NB4 (cell line): ENCODE measurements at places on chromosomes 5 and 9.

DNA sequence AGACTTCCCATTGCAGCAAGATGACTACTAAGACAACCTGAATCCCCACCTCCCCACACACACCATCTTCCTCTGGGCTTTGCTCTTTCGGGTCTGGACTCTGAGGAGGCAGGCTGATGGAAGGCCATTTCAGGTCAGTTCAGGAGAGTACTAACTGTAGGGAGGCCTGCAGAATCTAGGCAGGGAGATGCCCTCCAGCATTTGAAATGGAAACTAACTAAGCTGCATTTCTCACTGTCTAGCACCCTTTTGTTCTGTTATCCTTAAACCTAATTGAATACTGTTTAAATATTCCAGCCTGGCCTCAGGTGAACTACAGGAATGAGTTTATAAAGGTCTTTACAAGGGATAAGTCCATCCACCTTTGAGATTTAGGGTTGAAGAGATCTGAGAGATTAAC, 4.9 kb upstream of the TBCA start:
- no peak for DNase-seq

GRCh38 chr9:127075624-127076372, 46.6 kb downstream of the ANGPTL2 start:
- DNase-seq, result no peak

DNA sequence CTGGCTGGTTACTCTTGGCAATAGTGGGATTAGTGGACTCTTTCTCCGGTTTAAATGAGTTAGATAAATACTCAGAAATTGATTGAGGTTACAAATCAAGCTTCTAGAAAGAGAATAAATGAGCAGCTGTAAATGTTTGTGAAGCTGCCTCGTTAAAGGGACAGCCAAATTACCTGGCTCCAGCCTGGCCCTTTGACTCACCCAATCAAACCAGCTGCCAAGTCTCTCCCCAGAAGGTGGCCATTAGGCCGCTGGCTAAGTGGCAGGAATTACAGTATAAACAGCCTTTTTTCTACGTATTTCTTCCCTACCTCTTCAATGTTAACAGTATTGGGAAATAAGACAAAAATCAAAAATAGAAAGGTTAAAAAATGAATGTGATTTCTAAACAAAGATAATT, 46.0 kb upstream of the SRFBP1 start:
- no peak for DNase-seq

GRCh38 chr9:137012694-137013570, 15.1 kb downstream of the ABCA2 start:
- no peak for DNase-seq

DNA sequence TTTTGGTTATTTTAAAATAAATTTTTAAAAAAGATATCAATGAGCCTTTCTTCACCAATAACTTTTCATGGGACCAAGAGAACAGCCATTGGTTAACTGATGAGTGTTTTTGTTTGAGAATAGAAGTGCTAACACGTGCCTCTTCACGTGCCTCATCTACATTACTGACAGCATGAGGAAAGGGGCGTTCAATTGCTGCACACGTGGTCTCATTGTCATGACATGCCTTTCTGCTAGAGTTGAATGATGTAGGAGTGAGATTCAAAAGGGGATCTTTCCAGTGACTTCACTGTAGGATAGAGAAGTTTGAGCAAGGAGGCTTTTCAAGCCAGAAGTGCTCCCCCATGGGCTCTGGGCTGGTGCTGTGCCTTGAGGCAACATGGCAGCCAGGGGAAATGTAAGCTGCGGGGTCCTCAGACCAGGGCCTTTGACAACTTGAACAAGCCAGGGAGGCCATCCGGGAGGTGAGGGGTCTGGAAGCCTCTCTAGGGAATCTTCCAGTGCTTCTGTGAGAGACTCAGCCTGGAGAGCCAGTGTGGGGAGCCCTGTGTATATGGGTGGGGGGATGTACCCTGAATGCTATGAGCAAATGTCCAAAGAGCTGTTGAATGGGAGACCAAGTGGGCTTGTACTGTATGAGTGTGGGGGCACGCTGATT, 51.2 kb upstream of the FSTL4 start:
- DNase-seq, result no peak

- DNase-seq, result no peak
Measured at GRCh38 chr5:35213608-35214007, 16.7 kb downstream of the PRLR start.

DNA sequence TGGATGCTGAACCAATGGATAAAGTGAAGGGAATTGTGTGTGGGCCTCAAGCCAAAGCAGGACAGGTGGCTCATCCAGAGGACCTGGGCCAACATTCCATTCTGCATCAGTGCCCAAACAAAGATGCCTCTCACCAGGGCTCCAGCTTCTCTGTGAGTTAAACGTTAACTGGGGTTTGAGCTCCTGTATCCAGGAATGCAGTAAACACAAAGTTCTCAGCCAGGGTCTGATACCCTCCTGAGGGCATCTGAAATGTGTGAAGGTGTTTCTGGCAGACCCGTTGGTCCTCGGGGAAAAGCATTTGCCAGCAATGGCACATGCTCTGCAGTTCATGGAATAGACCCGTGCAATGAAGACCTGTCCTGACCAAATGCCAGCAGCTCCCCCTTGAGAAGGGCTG, 33.9 kb upstream of the AOPEP start:
- no peak for DNase-seq
